ENCODE measurements at places on chromosomes 4 and X.

- DNase-seq, result no peak
These were observed 3.4 kb upstream of the GK start for GRCh38 chrX:30649859-30650258.

- DNase-seq, result no peak
These were observed 425.9 kb downstream of the SPOCK3 start for GRCh38 chr4:166808380-166808779.

DNA sequence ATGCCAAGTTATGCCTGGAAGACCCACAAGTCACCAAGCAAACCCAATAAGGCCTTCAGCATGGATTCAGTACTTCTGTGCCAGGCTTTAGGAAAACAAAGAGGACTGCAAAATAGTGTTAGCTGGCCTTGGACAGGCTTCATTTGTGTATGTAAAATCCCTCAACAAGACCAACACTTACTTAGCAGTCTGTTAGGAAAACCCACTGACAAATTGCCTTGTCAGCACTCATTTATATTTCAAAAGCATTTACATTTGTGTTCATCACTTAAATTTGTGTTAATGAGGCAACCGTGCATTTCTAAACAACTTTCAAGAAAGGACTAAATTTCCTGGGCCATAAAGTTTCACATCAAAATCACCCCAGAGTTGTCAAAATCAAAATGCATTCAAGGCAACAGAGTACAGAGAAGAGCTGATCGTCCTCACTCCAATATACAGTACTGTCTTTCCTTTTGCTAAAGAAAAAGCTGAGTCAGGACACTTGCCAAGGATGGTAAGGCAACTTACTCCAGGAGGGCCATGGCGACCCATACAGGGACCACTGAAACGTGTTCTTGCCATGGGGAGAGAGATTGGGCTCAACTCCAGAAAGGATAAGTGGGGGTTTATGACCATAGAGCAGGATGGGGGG lies 1.6 kb downstream of the S100G start:
- DNase-seq, result no peak

GRCh38 chrX:136646602-136647239 lies 1.2 kb upstream of the CD40LG start:
- no peak for DNase-seq

GRCh38 chrX:41703574-41704029 lies 14.8 kb downstream of the GPR34 start:
- no peak for DNase-seq
